ENCODE measurements at places on chromosomes 12 and 14.

DNA sequence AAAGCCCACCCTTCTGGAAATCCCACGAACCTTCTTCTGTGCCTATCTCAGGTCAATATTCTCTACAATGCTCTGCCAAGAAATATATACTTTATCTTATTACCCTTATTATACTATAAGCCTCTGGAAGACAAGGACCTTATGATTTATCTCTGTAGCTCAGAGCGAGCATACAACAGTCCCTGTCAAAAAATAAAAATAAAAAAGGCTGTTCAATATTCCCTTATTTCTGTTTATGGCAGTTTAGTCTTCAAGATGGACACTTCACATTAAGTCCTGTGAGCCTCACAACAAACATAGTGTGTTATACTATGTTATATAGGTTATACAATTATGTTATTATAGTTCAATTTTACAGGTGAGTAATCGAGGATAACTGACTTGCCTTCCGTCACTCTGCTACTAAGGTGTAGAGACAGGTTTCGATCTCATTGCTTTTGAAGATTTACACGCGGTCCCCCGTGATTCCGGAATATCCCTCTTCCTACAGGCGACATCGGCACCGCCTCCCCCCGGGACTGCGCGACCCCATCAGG lies 562 bp downstream of the EAPP start:
- no peak for DNase-seq

DNA sequence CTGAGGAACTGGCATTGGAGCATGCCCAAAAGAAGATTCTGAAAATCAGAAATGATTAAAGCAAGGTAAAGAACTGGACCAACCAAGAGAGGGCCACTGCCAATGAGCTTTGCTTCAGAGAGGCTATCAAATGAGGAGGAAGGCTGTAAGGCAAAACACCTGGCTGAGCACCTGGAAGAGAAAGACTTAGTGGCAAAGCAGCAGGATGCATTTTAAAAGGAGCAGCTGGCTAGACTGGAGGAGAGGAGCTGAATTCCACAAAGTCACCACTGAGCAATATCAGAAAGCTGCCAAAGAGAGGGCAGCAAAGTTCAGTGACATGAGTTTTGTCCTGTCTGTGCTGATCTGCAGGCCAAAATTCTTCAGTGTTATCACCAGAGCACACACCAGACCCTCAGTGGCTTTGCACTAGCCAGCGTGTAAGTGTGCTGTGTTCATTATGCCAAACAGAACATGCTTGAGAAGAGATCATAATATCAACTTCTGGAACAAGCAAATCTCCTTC lies 338.7 kb downstream of the TRHDE start:
- DNase-seq: no peak

- DNase-seq: no peak
Measured at GRCh38 chr14:68497011-68497410, 295.9 kb downstream of the ZFP36L1 start.

DNA sequence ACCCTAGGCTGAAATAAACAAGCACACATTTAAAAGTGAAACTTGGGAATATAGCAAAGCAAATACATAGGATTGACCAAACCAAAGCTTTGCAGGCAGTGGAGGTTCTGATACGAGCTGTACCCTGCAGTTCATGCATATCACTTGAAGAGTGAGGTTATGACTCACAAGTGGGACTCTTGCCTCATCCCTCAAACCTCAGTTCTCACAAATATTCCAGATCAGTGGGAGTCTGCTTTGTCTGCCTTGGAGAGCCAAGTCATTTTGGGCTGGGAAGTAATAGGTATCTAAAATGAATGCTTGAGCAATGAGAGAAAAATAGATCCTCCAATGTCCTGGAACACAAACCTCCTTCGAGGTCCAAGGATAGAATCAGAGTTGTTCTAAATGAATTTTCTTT lies 116.4 kb downstream of the LRIG3 start:
- DNase-seq: no peak

DNA sequence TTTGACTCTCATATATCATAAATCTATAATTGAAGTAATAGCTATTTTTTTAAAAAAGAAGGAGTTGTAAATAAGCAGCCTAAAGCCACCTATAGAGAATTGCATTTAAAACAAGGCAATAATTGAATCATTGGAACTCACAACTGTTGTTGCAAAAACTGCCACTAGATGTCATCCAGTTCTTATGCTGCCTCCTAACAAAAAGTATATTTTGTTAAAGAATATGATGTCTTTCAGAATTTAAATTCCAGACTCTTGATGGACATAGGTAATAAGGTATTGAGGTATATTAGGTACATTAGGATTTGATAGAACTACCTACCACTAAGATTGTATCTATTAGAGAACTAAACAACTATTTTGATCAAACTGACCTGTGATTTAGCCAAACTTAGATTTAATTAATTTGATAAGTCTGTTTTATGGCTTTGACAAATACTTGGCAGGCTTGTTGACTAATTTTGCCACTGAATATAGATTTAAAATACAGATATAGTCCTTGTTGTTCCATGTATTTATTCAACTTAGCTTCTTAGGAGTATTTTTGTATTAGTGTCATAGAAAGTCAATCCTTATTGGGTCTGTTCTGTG lies 401.4 kb downstream of the RPL10L start:
- DNase-seq: peak; percentile 29

Data from KBM-7 (cell line).